ENCODE measurements at places on chromosomes 3 and 15.

DNA sequence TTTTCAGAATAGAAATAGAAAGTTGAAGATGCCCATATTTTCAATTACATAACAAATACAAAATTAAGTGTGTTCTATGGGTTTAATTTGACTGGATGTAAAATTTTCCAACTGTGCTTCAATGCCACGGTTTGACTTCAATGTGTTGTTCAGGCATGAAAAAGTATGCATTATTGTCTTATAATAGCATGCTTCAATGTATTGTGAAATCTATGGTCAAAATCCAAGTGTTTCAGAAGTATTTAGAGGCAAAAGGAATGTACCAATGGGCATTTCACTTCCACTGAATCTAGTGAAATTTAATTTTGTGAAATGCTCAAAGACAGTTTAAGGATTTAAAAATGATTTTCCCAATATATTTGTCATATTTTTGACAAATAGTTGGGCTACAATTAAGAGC, 16.0 kb downstream of the NEK10 start:
- no peak for DNase-seq

GRCh38 chr3:13474776-13475303, 5.3 kb upstream of the HDAC11 start:
- no peak for DNase-seq

GRCh38 chr3:57161915-57162314, 3.2 kb downstream of the IL17RD start:
- DNase-seq = no peak

- DNase-seq = no peak
These were observed 101.7 kb downstream of the IGSF11 start for GRCh38 chr3:118932822-118933558.

DNA sequence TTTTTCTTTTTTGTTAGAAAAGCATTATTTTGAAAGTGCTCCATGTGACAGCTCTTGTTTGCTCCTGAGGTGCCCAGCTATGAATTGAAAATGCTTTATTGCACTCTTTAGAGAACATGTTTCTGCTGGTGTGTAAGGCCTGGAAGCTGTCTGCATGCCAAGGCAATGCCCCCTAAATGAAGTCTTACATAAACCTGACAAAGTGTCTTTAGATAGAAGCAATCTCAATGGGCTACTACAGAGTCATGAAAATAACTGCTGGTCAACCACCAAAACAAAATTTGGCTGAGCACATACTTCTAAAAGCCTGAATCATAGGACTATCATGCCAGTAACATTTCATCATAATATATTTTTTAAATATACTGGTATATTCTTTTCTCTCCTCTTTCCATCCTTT, 178.7 kb downstream of the THRB start:
- no peak for DNase-seq

GRCh38 chr3:5787861-5788488, 600.5 kb downstream of the EDEM1 start:
- DNase-seq = no peak

DNA sequence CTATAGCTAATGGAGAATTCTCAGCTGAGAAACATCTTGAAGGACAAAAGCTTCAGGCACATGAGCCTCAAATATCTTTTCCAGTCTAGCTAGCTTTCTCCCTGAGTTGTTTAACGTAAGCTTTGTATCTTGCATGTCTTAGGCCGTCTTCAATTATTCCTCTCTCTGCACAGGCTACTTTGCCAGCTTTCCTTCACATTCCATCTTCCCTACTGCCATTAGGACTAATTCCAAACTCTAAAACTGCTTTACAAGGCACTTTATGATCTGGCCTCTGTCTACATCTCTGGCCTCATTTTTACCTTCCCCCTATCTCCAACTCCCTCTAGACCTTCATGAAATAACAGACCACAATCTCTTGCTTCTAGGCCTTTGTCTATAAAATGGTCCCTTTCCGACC, 171.4 kb downstream of the GREM1 start:
- DNase-seq = no peak

DNA sequence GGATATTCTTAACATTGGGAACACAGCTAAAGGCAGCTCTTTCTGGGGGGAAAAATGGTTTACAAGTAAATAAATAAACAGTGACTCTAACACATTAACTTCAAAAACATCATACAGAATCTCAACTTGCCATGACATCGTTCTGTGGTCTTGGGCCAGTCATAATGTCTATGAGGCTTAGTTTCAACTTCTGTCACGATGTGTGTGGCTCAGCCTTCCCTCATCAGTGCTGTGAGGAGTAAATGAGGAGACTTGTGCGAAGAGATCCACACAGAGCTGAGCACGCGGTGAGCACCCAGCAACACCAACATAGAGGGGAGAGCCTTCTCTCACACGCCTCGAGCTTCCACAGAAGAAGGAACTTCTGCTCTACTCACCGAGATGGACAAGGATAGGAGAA, 49.0 kb downstream of the DZIP1L start:
- no peak for DNase-seq

DNA sequence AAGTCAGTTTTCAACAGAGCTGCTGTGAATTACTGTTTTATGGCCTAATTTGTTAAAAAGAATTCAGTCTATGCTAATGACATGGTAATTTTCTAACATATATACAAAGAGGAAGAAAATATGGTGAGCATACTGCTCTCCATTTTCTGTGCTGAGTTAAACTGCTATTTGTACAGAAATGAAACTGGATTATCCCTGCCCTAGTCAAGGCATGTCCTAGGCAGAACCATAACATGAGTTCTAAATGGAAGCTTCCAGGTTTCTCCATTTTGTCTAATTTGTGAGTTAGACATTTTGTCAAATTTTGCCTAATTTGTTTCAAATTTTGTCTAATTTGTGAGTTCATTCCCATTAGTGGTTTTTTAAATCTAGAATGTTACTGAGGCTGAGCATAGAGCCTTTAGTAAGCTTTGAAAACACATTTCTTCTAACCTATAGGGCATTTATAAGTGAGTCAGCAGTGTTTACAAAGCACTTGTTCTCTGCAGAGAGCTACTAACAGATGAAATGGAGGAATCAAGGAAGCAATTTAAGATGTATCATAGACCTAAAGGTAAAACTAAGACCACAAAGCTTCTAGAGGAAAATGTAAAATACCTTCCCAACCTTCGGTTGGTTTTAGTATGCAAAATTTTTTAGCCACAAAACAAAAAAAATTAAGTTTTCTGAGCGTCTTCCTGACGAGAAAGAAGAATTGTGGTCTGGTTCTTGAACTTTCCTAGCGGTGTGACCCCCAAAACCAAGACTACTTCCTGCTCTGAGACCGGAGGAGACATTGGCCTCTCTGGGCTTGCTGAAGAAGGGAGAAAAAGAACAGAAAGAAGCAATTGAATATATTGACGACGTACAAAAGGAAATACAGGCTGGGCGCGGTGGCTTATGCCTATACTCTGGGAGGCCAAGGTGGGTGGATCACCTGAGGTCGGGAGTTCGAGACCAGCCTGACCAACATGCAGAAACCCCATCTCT, 9.8 kb downstream of the P2RY14 start:
- DNase-seq = no peak
